MCF 10A (cell line): ENCODE measurements at places on chromosomes 7 and 10. TPM values are rescaled to one million over a fixed set of nuclear protein-coding genes. Genes with fewer than 3 reads are reported as not detected.

DNA sequence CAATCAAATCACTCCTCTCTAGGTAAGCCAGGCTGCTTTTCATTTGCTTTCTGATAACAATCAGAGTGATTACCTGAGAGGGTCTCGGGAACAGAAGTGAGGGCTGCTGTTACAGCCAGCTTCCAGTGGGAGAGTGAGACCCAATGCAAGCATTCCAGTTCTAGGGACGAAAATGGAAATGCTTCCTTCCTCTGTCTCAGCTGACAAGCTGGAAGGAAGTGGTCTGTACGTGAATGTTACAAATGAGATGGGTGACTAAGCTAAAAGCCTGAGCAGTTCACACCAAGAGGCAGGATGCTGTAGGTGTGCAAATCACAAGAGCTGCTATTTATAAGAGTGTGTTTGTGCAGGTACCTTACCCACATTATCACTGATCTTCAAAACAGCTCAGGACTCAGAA lies 772.4 kb downstream of the GRID1 start:
- no peak for DNase-seq

GRCh38 chr10:104449391-104449790 lies 95.8 kb downstream of the CFAP58 start:
- no peak for DNase-seq

DNA sequence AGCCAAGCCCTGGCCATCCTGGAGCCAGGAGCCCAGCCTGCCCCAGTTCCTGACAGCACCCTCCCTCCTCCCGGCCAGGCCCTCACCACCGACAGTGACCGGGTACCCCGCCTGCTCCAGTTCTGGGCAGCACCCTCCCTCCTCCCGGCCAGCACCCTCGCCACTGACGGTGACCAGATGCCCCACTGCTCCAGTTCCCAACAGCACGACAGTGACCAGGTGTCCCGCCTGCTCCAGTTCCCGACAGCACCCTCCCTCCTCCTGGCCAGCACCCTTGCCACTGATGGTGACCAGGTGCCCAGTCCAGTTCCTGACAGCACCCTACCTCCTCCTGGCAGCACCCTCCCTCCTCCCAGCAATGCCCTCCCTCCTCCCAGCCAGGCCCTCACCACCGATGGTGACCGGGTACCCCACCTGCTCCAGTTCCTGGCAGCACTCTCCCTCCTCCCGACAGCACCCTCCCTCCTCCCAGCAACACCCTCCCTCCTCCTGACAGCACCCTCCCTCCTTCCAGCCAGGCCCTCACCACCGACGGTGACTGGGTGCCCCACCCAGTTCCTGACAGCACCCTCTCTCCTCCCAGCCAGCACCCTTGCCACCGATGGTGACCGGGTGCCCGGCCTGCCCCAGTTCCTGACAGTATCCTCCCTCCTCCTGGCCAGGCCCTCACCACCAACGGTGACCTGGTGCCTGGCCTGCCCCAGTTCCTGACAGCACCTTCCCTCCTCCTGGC lies 40.3 kb downstream of the VIPR2 start:
- no peak for DNase-seq

DNA sequence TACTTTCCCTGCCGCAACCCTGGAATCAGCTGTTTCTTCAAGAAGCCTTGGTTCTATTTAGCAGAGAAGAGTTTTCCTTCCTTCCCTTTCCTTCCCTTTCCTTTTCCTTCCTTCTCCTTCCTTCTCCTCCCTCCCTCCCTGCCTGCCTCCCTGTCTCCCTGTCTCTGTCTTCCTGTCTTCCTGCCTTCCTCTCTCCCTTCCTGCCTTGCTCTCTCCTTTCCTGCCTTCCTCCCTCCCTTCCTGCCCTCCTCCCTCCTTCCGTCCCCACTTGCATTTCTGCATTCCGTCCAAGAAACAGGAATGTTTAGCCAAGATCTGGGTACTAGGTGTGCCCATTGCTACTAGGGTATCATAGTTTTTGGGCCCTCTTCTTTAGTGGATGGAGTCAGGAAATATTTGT lies 21.9 kb downstream of the SND1 start:
- DNase-seq: no peak

The KLF14 gene
- total RNA-seq: not detected in 2 replicates

The TMEM236 gene
- total RNA-seq: 0.09 and 0.37 TPM in 2 replicates

The CALHM3 gene
- total RNA-seq: not detected in 2 replicates

The HOXA10 gene
- 3.9 and 5.6 TPM in 2 replicates for total RNA-seq

The ANKRD22 gene
- 0.26 TPM in 1 of 2 replicates, not detected in the other for total RNA-seq
